ENCODE measurements at places on chromosomes 12 and 14.

DNA sequence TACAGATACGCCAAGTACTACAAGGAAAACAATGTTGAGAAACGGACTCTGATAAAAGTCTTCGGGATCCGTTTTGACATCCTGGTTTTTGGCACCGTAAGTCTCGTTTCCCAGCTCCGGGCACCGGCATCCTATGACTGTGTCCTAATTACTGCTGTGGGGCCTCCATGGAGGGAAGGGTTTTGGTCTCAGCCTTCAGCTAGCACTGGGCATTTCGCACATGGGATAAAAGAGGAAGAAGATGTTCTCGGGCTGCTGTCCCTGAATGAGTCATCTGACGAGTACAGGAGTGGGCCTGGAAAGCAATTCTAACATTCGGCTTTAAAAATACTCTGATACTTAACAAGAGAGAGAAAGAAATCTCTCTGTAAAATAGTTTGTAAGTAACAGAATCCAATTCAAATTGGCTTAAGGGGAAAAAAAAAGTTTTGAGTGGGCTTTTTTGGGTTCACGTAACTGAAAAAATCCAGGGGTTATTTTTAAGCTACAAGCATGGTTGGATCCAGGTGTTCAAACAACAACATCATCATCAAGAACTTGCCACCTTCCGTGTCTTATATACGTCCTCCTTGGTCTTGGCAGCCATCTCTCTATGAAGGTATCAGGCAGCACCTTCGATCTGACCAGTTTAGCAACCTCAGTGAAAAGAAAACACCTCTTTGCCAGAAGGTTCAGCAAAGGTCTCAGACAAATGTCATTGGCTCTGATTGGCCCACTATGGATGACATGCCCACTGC lies 34.4 kb upstream of the P2RX4 start:
- DNase-seq: no peak

DNA sequence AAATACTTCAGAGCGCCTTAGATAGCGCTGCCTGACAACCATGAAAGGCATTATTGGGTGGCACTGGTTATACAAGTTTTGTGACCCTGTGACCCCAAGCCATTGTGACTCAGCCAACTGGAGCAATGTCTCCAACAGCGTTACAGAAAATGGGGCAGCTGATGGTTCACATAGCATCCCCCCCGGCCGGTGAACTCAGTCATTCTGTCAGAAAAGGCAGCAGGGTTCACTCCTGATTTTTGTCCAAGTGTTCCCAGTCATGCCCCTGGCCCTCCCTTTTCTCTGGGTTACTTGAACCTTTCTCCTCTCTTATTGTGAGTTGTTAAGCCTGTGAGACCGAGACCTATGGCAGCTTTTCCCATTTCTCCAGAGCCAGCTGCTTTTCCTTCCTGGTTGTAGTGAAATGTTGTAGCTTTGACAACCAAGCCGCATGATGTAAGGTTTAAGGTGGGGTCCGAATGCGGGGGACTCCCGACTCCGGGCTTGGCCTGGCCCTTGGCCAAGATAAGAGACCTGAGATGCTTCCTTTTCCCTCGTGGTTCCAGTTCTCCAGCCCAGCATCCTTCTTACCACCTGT lies 22.0 kb downstream of the CD9 start:
- no peak for DNase-seq

- DNase-seq: peak; percentile 49
Measured at GRCh38 chr14:34300882-34301734, 160.9 kb downstream of the SPTSSA start.

- DNase-seq: no peak
Measured at GRCh38 chr12:116299064-116299463, 21.6 kb upstream of the MED13L start.

GRCh38 chr12:44616402-44616801 lies 259.7 kb downstream of the NELL2 start:
- DNase-seq: no peak

DNA sequence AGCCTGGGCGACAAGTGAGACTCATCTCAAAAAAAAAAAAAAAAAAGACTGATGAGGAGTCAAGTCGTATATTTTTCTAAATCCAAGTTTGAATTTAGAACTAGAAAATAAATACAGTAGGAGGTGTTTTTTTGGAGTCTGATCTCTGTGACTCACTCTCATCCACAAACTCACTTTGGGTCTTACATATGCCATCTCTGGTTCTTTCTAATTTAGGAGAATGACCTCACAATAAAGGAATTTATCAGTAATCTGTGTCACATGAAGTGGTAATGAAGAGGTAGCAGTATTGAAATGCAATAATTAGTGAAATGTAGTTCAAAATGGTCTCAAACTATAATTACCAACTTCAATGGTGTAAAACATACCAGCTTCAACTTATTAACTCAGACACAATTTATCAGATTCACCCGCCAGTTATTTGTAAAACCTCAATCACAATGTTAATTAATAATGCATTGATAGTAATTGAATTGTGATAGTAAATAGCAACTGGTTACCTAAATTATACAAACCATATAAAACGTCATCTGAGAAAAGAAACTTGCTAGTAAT lies 4.4 kb upstream of the CFL2 start:
- no peak for DNase-seq

DNA sequence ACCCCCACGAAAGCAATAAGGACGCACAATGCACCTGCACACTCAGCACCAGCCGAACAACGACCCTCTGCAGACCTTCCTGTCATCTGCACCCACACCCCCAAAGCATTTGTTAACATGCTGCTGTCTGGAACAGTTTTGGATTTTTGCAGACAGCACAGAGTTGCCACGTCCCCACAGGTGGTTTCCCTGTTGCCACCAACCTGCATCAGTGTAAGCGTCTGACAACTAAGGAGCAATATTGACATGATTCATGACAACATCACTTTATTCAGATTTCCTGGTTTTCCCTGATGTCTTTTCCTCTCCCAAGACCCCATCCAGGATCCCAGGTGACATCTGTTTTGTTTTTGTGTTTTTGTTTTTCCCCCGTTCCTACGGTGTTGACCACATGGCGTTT lies 150.7 kb upstream of the C14orf180 start:
- DNase-seq: no peak

DNA sequence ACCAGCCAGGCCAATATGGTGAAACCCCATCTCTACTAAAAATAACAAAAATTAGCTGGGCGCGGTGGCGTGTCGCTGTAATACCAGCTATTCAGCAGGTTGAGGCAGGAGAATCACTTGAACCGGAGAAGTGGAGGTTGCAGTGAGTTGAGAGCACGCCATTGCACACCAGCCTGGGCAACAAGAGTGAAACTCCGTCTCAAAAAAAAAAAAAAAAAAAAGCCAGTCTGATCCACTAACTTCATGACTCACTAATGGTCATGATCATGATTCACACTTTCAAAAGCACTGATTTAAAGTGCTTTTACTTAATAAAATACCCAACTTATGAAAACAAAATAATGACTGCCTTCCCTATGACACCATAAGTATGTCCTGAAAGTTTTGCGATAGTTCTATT lies 38.4 kb upstream of the CPM start:
- no peak for DNase-seq

GRCh38 chr14:73295198-73295796 lies 58.0 kb downstream of the PAPLN start:
- DNase-seq: no peak

DNA sequence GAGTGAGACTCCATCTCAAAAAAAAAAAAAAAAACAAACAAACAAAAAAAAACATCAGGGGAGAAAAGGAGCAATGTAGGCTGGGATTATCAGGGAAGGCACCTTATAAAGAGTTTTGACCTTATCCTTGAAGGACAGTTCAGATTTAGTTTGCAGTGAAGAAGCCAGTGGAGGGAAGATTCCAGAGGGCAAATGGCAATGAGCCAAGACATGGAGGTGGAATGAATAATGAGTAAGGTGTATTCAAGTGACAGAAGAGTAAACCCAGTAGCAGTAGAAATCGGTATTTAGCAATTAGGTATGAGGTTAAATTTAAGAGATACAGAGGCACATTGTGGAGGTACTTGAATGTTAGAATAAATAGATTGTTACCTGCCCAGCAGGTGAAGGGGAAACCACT lies 2.2 kb upstream of the DUSP16 start:
- DNase-seq: no peak

- DNase-seq: no peak
Measured at GRCh38 chr14:69181491-69181890, 9.8 kb upstream of the EXD2 start.

GRCh38 chr12:108838194-108839017 lies 19.0 kb downstream of the SSH1 start:
- DNase-seq: no peak

DNA sequence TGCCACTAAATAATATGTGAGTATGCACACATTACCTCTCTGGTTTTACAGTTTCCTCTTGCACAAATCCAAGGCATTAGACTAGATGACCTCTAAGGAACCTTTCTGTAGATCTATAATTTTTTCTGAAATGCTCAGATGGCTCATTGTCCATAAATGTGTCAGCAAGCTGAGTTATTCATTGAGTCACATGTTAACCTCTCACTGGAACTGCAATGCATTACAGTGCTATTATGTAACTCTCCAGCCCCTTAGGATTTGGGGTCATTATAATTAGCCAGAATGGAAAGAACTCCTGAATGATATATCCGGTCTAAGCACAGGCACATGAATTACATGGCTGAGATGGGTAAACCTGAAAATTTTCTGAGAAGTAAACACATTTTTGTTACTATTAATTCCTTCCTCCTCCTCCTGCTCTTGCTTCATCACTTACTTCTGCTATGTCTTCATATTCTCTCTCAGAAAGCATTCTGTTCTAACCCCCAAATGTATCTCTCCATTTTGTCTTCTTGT lies 20.3 kb upstream of the DRAM1 start:
- DNase-seq: no peak
